ENCODE measurements at places on chromosomes 2 and 18.
A peak's percentile ranks its signal among the peaks of the same experiment; 100 is the strongest.

DNA sequence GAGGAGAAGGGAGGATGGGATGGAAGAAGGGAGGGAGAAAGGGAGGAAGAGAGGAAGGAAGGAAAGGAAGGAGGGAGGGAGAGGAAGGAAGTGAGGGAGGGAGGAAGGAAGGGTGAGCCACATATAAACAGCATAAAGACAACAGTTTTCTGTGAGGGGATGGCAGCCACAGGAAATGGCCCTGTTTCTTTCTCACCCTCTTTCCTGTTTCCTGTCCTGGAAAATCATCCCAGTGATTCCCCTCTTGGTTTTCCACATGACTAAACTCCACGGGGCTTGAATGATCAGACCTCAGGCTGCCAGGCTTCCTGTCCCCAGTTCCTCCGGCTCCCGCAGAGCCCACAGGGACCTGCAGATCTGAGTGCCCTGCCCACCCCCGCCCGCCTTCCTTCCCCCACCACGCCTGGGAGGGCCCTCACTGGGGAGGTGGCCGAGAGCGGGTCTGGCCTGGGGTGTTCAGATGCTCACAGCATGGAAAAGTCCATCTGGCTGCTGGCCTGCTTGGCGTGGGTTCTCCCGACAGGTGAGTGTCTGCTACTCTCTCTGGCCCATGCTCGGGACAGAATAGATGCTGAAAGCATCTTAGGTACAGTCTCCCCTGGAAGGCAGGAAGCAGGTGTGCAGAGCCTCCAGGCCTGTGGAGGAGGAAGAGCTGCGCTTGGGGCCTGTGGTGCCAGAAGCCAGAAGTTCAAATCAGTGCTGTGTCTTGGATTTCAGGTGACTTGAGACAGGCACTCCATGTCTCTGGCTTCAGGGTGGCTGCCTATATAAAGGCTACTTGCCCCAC lies at the start of gene SIGLEC15:
SIGLEC15 (plus strand) TSS at position 418 of the 787 bp plus-strand sequence; CDS start at position 472, 54 bp downstream.
- no peak for DNase-seq

DNA sequence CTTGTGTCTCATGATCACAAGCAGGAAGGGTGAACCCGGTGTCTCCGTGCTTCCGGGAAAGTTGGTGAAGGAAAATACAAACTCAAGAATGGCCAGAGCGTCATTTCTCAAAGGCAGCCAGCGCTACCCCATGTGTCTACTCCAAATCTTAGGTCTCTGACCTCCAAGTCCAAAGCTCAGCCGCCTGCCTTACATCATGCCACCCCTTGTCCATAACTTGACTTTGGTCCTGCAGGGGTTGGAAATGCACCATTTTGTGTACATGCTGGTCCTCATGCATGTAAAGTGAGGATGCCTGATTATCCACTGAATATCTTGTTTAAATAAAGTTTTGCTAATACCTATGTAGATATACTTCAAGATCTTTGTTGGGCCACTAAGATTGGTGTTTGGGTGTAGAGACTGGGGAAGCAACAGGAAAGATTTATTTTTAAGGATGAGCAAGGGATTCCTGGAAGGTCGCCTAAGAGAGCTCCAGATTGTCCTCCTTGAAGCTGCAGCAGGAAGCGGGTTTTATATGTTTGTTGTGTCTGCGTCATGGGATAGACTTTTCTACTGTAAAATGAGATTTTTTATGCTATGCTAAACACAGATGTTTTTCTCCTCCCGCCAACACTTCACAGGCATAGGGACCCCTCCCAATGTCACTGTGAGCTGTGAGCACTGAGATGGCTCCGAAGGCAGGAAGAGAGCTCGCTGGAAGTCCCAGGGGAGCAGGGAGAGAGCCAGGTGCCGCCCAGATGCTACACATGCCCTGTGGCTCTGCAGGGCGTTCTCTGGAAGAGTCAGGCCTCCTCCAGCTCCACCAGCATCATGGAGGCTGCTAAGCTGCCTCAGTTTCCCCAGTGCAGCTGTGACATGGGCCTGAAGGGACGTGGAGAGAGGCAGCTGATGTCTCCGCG lies 176.2 kb upstream of the HDAC4 start:
- no peak for DNase-seq

GRCh38 chr2:102451968-102452367 lies 21.1 kb upstream of the SLC9A4 start:
- DNase-seq = no peak

DNA sequence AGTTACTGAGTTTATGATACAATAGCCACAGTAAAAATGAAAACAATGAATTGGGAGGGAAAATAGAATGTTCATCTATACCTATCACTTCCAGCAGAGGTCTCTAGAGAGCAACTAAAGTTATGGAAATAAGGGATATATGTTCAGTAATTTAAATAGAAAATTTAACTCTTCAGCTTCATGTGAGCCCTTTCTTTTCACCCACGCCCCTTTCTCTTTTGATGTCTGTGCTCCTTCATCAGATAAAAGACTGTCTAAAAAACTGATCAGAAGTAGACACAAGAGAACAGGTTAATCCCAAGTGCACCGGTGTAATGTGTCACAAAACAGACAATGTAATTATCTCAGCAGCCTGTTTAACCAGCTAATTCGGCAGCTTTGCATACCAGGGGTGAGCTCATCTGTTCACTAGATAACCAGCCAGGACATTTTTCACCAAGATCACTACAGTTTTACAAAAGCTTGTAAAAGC lies 238.5 kb upstream of the ERBB4 start:
- no peak for DNase-seq

DNA sequence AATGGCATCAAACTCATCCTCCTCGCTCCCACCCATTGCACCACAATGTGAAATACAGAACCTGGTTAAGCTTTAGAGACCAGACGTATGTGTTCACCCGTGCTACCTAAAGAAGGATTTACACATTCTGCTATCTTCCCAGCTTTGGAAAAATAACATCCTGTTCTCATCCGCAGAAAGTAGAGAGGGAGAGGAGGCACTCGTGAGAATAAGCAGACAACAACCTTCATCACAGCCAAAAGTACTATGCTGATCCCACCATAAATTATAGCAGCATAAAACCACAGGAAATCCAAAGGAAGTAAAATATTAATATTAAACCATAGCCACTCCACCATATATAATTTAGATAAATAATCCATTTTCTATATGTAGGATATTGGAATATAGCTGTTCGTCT lies 111.7 kb upstream of the NRP2 start:
- no peak for DNase-seq

- DNase-seq = no peak
Measured at GRCh38 chr2:221034026-221034701, 537.9 kb downstream of the EPHA4 start.

DNA sequence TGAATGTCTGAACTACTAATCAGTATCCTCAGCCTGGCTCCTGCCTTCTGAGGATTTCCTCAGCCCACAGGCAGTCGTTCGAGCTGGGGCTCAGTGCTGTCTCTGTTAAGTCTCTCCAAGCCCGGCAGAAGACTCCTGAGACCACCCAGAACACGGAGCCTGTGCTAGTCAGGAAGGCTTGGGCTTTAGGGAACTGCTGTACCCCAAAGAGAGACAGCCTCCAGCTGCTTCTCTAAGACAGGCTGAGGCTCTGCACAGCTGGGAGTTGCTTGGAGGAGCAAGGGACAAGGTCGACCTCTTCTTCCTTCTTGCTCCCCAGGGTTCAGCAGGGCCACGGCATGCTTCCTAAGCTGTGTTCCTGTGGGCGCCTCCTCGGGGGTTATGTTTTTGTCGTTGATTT lies 283.4 kb upstream of the MYT1L start:
- no peak for DNase-seq

DNA sequence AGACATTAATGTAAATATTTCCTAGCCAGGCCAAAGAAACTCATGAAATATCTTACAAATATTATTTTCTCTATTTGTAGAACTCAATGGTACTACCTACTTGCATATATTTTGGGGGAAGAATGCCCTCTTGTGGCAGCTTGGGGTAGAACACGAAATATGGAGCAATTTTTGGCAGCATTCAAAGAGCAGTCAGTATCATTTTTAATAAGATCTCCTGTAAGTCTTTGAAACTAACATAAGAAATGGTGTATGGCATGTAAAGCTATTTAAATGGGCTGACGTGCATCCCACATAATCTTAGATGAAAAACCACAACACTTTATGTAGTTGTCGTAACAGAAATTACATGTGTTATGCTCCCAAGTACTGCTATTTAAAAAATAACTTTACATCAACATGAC lies 62.3 kb upstream of the CCDC195 start:
- peak; percentile 31 for DNase-seq

Data from activated CD8-positive, alpha-beta memory T cell treated with anti-CD3 and anti-CD28 coated beads for 4 hours (primary cell).